Eye (tissue), 1 donor: ENCODE measurements at places on chromosomes 1 and 21.

DNA sequence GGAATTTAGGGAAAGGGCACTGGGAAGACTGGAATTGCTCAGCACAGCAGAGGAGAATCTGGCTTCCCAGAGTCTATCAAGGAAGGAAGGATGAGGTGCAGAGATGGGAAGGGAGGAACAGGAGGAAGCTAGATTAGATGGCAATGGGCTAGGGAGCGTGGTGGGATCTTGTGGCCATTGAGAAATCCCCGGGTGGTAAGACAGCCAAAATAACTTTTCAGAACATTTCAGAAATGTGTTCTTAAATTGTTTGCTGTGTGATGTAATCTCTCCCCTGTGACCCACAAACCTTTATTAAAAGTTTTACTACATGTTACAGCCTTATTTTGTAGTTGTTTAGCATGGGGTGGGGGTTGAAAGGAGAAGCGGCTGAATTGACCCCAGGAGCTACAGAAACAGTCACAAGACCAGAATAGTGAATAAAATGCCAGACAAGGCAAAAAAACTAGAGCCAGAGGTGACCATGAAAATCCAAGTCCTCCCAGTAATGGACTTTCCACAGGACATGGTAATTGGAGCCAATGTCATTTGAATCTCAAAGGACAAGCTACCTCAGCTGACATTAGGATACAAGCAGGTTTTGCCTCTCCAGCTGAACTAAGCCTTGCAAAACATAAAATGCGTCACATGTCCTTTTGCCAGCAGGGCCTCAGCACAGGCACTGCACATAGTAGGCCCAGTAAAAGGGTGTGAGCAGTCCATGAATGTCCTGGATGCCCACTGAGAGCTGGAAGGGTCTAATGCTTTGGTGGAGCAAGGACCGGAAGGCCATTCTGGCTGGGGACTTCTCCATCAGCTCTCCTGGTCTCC lies 980 bp upstream of the AHCYL1 start:
- DNase-seq, result no peak

DNA sequence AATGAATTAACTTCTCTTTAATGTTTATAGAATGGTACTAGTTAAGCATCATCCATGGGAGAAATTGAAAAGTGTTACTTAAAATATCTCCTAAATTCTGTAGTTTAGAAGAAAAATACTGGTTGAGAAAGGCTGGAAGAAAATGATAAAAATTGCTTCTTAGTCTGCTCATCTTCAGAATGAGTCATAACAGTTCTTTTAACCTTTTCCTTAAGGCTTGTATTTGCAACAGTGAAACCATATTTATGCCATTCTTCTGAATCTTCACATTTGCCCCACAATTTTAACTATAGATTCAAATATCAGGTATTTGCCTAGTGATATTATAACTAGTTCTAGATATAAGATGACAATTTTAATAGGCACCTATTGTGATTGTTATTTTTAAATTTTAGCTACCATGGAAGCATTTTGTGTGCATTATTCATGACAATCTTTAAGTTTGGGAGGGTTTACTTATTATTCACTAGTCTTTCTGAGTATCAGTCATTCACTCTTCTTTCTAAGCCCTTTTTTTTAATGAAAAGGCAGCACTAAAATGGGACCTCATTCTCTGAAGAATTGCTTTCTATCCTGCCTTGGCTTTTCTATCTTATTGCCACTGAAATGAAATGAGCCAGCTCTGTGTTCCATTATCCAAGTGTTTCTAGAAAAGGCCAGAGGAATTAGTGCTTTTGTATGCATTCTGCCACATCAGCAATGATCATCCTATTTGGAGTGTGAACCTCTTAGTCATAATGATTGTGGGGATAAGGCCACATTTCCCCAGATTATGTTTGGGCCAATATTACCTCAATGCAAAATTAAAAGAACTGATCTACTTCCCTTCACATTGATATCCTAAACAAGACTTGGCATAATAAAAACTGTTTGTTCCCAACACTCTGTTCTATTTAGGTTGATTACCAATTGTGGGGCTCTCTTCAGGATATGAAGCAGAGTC lies 58.4 kb downstream of the SAMSN1 start:
- no peak for DNase-seq

DNA sequence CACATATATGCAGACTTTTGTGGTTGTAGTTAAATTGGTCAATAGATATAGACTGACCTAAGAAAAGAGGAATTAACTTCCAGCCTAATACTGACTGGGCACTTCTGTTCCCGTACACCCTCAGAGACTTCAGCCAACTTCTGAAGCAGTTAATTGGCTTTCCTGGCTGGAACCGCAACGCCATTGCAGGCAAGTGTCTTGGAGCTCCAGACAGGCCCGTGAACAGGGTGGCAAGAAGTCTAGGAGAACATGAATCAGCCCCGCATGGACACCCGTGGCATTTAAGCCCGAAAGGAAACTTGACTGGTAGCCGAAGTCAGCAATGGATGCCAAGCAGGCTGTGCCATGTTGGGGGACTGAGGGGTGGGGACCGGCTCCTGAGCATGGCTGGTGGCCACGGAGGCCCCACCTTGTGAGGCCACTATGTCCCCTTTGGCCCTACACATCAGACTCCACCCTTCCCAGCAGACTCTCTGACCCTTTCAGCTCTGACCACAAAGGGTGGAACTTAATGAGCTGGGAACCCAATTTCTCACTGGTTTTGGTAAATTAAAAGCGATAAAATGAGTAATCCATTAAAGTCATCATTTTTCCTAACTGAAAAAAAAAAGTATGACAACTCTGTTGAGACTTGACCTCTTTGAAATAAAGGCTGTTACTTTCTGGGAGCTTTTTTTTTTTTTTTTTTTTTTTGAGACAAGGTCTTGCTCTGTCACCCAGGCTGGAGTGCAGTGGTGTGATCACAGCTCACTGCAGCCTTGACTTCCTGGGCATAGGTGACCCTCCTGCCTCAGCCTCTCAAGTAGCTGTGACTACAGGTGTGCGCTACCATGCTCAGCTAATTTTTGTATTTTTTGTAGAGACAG lies 54.1 kb downstream of the RUNX1 start:
- no peak for DNase-seq

GRCh38 chr1:11156963-11157362 lies 32.2 kb upstream of the ANGPTL7 start:
- DNase-seq, result no peak

- peak; percentile 69 for DNase-seq
Measured at GRCh38 chr1:107277022-107277421, 136.2 kb downstream of the NTNG1 start.

DNA sequence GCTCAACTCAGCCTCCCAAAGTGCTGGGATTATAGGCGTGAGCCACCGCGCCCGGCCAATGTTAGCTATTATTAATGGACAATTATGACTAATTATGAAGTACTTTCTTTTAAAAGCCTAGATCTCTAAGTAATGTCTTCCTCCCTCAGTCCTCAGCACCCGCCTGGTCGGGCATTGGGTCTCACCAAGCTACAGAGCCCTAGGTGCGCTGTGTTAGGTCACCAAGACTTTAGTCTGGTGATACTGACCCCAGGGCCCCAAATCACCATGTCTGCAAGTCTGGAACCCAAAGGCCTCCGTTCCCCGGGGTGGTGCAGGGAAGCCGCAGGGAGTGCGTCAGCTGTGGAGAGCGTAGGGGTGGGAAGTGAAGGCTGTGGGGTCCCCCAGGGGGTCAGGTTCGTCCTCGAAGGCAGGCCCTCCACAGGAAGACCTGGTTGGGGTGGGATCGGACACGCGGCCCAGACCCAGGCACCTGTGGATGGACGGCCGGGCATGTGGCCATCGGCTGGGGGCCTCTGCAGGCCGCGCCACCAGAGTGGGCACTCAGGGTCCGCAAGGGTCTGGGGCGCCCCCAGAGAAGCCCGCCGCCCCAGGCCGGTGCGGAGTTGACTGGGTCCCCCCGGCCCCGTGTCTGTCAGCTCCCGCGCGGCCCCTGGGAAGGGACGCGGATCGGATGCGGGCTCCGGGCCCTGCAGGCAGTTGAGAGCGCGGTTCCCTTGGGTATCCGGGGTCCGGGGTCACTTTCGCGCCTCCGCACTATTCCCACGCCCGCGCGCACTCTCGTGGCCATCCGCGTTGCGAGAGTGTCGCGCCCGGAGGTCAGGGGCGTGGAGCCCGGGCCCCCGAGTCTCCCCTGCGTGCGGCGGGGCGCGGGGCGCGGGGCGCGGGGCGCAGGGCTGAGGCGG lies 710 bp upstream of the PDXK start:
- no peak for DNase-seq

- no peak for DNase-seq
Measured at GRCh38 chr1:44621841-44622286, 52.4 kb downstream of the TMEM53 start.

- DNase-seq, result no peak
Measured at GRCh38 chr21:26087223-26087918, 83.2 kb downstream of the APP start.

- DNase-seq, result no peak
Measured at GRCh38 chr21:38951095-38951730, 145.5 kb downstream of the ETS2 start.

- no peak for DNase-seq
Measured at GRCh38 chr21:15788847-15789523, 59.2 kb downstream of the USP25 start.

DNA sequence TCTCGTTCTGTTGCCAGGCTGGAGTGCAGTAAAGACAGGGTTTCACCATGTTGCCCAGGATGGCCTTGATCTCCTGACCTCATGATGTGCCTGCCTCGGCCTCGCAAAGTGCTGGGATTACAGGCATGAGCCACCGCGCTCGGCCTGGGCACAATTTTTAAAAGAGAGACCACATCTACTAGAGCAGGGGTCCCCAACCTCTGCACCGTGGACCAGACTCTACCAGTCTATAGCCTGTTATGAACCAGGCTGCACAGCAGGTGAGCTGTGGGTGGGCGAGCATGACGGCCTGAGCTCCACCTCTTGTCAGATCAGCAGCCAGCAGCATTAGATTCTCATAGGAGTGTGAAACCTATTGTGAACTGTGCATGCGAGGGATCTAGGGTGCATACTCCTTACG lies 20.8 kb downstream of the TNNT2 start:
- no peak for DNase-seq

GRCh38 chr1:100847361-100848082 lies 47.1 kb downstream of the EXTL2 start:
- DNase-seq, result no peak

GRCh38 chr1:94793296-94793656 lies 26.9 kb upstream of the SLC44A3 start:
- DNase-seq, result peak; percentile 19

DNA sequence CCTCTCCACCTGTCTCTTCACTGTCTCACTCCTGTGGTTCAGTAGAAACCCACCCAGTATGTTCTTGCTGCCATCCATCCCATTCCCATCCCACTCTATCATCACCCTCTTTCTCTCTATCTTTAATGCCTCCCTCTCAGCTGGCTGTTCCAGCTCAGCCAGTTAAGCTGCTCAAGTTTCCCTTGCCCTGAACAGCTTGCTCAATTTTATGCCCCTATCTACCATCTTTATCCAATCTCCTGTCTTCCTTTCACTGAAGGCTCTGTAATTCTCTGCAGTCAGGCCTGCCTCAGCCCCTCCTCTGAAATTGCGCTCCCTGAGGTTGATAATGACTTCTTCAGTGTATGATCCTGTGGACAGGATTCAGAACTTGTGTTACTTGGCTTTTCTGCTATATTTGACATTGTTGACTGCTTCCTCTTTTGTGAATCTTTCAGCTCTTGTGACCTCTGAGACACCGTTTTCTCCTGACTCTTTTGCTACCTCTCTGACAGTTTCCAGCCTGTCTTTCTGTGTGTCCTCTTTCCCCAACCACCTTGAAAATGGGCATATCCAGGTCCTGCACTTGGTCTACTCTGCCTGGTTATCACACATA lies 13.9 kb upstream of the BCAR3 start:
- no peak for DNase-seq

DNA sequence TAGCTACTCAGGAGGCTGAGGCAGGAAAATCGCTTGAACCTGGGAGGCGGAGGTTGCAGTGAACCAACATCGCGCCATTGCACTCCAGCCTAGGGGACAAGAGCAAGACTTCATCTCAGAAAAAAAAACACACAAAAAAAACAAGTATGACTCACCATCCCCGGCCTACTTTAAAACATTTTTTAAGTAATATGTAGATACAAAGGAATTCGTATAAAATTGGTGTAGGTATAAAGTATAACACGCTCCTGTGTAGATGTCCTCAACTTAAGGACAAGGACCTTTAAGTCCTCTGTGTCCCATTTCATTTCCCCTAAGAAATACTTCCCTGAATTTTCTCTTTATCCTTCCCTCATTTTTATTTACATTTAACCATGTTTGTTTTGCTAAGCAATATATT lies 73.4 kb upstream of the PKN2 start:
- no peak for DNase-seq

DNA sequence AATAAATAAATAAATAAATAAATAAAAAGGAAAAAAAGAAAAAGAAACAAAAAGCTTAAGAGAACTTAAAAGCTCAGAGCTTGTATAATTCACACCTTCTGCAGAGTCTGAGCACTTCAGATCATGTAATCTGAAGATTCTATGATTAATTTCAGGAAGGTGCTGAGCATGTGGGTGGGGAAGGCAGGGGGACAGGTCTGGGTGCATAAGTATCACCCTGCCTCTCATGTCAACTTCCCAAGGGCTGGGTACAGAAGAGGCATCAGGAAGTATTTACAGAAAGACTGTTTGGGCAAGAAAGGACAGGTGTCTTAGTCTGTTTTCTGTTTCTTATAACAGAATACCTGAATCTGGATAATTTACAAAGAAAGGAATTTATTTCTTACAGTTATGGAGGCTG lies 20.4 kb upstream of the PADI2 start:
- no peak for DNase-seq

DNA sequence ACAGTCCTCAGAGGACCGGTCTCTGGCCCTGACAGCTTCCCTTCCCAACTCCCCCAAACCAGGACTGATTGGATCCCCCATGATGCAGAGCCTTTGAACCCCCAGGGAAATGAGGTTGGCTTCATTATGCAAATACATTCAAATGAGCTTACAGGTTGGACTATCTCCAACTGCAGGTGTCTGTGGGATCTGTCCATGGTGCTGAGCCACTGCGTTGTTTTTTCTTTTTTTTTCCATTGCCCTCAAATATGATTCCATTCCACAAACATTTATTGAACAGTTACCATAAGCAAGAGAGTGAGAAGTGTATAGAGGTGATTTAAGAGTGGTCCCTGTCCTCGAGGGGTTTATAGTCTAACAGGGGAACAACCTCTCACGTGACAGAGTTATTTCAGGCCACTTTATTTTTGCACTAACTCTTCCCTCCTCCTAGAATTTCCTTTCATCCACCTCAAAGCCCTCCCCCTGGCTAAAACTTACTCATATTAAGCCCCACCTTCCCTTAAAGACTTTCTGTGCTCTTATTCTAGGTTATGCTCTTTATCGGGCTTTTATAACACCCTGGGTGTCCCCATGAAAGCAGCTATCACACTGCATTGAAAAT lies 21.9 kb downstream of the DLGAP3 start:
- DNase-seq, result no peak

DNA sequence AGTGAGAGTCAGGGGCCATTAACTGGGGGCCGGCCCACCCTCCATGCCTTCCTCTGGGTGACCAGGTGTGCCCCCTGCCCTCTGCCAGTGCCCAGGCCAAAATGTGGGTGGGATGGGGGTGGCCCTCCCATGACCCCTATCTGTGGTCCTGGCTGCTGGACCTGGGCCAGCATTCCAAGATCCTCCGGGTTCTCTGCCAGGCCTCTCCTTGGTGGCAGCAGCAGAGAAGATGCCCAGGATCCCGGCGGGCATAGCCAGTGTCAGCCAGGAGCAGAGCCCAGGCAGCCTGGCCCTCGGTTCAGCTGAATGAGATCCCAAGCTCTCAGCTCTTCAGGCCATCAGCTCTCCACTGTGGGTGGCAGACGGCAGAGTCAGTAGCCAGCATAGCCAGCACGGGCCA lies 31.3 kb upstream of the ACTRT2 start:
- no peak for DNase-seq

GRCh38 chr1:167489571-167490340 lies 28.6 kb downstream of the CD247 start:
- peak; percentile 88 for DNase-seq

GRCh38 chr1:230403442-230403841 lies 22.7 kb downstream of the PGBD5 start:
- no peak for DNase-seq
